ENCODE measurements at places on chromosomes 1 and 21.

GRCh38 chr1:162069334-162070093, at the start of gene NOS1AP:
Gene NOS1AP, plus strand, starts transcription at chr1:162069691. Its CDS starts 487 bp downstream, at chr1:162070178.
- peak; percentile 75 for DNase-seq

GRCh38 chr1:66676613-66677298, 75.5 kb upstream of the DYNLT5 start:
- DNase-seq: peak; percentile 73

DNA sequence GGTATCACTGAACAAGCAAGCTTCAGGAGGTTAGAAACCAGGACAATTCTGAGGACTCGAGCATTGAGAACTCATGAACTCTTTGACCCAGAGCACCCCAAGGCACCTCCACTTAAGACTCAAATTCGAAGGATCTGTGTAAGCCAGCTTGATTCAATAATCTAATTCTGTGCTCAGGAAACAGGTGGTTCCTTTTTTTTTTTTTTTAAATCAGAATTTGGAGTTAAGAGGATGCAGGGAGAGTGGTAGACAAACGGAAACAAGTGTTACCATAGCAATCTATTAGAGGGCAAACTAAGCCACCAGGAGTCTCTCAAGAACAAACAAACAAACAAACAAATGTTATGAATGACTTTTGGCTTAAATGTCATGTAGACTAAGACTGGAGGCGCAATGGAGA, 53.8 kb upstream of the DPH5 start:
- no peak for DNase-seq

DNA sequence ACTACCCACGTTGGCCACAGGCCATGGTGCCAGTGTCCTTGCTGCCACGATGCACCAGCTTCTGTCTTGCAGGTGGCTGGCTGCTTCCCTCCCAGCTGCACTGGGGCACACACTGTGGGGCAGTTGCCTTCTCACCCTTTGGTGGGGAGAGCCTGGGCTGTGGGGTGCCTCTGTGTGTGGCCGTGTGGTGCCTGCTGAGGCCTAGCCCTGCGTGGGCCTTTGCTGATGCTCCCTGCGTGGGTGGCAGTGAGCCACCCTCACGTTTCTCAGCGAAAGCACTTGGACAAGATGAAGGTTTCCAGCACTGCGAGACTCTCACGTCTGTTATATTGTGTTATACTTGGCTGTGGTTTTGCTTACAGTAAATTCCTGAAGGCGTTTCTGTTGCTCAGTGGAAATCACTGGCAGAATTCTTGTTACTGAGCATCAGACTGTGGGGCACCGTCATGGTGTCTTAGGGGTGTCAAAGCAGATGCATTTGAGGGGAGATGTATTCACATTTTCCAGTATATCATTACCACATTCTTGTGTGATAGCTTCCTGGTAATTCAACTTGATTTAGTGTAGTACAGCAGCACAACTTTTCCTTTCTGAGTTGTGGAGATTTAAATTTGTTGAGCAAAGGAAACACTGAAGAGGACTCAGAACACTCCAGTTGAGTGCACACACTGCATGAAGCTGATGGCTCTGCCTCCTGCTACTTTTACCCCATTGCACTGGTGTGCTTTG, 124.7 kb downstream of the PCBP3 start:
- DNase-seq: no peak

GRCh38 chr21:26710155-26710554, 135.1 kb downstream of the ADAMTS1 start:
- no peak for DNase-seq

DNA sequence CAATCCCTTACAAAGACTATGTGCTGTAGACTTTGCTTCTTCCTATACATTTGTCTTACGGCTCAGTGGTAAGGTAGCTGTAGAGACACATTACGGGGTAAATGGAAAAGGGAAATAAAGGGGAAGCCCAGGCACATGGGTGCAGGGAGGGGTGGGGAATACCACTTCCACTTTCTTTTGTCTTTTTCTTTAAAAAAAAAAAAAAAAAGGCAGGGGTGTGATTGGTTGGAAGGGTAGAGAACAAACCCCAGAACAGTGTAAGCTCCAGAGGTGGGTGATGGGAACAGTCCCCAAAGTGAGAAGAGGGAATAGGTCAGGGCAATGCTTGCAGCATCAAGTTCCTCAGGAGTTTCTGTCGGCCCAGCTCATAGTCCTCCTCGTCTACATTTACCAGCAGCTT, 3.9 kb downstream of the NIT1 start:
- no peak for DNase-seq

- DNase-seq: peak; percentile 37
Measured at GRCh38 chr1:238450976-238451375, 560.3 kb upstream of the ZP4 start.

- DNase-seq: peak; percentile 40
Measured at GRCh38 chr1:99886841-99887240, 36.7 kb downstream of the AGL start.

- DNase-seq: peak; percentile 83
Measured at GRCh38 chr21:35266546-35266945, 217.4 kb upstream of the RUNX1 start.

DNA sequence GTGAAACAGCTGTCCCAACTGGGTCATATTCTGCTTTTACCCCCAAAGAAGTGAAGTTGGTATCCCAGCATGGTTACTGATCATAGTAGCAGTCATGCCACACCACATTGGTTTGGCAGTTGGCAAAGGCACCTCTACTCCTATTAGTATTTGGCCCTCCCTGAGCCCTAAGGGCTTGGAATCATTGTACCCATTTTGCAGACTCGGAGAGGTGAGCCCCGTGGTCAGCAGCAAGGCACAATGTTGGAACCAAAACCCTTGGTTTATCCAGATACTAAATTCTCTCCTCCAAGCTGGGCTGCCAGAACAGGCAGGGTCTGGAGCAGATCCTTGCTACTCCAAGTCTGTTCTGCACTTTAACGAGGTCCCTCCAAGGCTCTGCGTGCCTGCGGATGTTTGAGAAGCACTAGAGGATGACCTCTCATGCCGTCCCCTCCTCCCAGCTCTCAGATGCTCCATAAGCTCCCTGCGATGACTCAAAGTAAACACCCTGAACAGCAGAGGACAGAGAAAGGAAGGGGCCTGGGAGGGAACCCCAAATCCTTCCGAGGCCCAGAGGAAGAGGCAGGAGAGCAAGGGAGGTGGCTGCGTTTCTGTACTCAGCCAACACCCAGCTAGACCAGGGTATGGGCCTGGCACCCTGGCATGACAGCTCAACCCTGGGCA, 89.3 kb downstream of the PAX7 start:
- DNase-seq: peak; percentile 16

GRCh38 chr1:245160288-245160687, 5.5 kb downstream of the KIF26B start:
- no peak for DNase-seq

GRCh38 chr21:26883768-26884167, 38.6 kb upstream of the ADAMTS1 start:
- no peak for DNase-seq

- peak; percentile 88 for DNase-seq
Measured at GRCh38 chr21:35400233-35400939, 351.3 kb upstream of the RUNX1 start.

DNA sequence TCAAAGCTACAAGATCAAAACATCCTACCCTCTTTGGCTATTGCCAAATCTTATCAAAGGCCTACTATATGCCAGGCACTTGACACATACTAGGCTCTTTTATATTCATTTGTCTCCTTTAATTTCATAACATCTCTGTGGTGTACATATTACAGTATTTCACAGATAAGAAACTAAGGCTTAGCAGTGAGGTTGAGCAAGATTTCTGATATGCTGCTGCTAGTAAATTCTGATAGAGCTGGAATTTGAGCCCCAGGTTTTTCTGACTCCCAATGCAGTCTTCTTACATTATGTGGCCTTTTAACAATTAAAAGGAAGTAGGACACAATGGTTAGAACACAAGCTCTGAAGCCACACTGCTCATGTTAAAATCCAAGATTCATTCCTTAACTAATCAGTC, 16.8 kb downstream of the CCDC185 start:
- no peak for DNase-seq

DNA sequence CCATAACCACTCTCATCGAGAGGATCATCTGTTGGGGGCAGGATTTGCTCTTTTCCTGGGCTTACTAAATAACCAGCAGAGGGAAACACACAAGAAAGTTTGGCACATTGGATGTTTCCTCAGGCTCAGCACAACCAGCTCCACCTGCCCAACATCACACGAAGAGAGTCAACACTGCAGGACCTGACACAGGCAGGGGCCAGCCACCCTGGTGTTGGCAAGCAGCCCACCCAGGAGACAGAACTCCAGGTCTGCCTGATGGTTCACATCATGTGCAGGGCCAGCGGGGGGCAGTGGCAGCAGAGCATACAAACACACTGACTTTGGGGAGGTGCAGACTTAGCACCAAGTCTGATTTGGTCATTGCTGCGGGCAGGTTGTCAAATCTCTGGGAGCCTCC, 182.3 kb upstream of the GALNT2 start:
- DNase-seq: no peak

GRCh38 chr1:225378880-225379279, 49.0 kb downstream of the LBR start:
- DNase-seq: peak; percentile 98

GRCh38 chr1:14682941-14683621, 84.6 kb downstream of the KAZN start:
- DNase-seq: no peak

- DNase-seq: peak; percentile 97
Measured at GRCh38 chr1:46218443-46218842, 15.3 kb downstream of the LURAP1 start.

- DNase-seq: no peak
Measured at GRCh38 chr21:45611939-45612664, 31.4 kb upstream of the PCBP3 start.

- peak; percentile 11 for DNase-seq
Measured at GRCh38 chr1:48761986-48762385, 14.7 kb downstream of the BEND5 start.

DNA sequence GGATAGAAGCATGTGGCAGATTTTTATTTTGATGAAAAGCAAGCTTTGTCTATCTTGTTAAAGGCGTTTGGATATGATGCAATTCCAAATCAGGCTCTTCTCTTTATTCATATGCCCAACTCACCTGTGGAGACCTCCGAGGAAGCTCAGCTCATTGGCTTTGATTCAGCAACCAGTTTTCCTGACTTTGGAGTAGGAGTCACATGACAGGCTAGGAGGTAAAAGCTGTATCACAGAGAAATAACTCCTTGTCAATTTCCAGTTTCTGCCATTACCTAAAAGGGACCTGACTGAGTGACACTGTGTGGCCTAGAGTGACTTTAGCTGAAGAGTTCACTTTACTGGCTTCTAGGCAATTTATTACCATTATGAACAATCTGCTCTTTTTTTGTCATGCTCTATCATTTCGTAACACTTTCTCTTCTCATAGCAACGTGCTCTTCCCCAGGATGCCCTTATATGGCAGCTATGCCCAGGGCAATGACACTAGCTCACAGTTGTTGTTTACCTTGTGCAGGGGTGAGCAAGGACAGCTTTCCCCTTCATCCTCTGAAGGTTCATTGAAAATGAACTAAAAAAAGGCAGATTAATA, 107.2 kb downstream of the KCNK1 start:
- DNase-seq: peak; percentile 66

- DNase-seq: peak; percentile 44
Measured at GRCh38 chr1:219304227-219305226, 130.8 kb downstream of the LYPLAL1 start.

DNA sequence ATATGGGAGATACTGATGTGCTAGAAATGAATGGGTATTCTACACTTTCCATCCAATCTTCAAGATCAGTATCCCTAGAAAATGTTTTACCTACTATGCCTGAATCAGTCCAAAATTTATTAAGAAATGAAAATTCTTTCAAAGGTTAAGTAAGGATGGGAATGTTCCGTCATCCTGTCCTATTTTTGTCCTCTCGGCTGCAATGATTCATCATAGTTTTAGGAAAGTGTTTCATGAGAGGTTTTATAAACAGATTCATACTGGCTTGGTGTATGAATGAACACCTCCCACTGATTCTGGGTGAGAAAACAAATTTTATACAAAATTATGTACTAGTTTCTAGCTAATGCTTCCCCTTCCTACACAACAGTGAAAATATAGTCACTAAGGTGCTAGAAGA, 504.6 kb upstream of the NR5A2 start:
- no peak for DNase-seq

- DNase-seq: peak; percentile 74
Measured at GRCh38 chr1:204363335-204364114, 3.8 kb upstream of the PLEKHA6 start.

- DNase-seq: no peak
Measured at GRCh38 chr1:167289966-167290365, 69.3 kb downstream of the POU2F1 start.

GRCh38 chr21:16514316-16514715, 784.5 kb downstream of the USP25 start:
- DNase-seq: no peak

DNA sequence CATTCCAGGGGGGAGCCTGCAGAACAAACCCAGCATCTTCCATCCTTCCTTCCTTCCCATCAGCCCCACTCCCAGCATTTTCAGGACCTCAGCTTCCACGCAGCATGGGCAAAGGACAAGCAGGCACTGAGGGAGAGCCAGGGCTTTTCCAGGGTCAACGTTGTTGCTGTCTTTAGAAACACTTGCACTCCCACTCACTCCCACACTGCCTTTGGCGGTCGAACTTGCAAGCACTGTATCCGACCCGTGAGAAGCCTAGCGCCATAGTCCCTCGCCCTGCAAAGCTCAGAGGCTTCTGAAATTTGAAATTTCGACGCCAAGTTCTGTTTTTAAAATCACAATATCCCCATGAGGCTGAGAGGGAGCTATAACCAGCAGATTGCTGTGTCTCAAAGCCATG, 47.4 kb downstream of the KCNAB2 start:
- no peak for DNase-seq

DNA sequence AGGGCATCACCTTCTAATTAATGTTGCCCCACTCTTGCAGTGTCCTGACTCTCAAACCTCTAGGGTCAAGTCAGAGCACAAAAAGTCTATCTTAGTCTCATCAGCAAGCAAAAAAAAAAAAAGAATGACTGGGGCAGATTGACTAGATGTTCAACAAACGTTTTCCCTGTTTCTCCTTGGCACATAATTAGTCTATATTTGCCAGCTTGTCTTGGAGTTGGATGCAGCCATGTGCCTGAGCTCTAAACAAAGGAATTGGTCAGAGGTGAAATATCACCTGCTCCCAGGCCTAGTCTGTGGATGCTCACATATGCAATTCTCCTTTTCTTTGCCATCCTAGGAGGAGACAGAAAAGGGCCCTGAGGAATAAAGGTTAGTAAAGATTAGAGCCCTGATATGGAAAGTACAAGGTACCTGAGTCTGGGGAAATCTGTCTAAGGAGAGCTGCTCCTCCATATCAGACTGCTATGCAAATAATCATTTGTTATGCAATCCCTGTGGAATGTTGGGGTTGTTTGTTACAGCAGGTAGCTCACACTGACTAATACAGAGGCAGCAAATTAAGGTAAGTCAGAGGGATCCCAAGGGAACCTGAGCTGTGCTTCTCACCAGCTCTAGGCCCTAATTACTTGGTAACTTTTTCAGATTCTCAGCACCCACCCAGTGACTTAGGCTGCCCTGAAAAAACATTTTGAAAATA, 130.8 kb downstream of the BRINP2 start:
- DNase-seq: no peak

DNA sequence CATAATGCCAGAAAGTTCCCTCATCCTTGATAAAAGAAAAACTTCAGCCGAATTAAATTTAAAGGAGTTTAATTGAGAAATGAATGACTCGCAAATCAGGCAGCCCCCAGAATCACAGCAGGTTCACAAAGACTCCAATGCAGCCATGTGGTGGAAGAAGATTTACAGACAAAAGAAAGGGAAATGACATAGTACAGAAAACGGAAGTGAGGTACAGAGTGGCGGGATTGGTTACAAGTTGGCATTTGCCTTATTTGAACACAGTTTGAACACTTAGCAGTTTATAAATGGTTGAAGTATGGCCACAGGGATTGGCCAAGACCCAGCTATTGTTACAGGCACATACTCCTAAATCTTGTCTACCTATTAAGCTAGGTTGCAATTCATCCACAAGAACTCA, 46.6 kb downstream of the HIVEP3 start:
- DNase-seq: no peak
